ENCODE measurements at places on chromosomes 2 and 18.

GRCh38 chr2:28247290-28247689 lies 145.4 kb upstream of the FOSL2 start:
- DNase-seq, result peak; percentile 44

DNA sequence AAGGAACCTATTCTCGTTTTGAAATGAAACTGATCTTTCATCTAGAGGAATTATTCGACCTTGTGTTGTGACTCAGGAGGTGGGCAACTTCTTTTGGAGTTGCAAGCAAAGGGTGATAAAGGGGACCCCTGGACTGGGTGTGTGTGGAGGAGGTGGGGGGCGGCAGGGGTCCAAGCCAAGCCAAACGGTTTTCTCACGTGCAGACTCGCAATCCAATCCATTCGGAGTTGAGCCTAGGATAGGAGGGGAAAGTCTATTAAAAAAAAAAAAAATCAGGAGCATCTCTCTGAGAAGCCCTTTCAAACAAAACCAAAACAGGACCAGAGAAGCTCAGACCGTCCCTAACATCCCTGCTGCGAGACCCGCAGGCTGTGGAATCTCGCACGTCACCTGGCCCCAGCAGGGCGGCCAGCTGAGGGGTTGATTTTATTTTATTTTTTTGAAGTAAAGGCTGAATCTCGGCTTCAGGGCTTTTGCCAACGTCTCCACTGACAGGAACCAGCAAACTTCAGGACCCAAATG lies 3.7 kb upstream of the ZEB2 start:
- DNase-seq, result no peak

- peak; percentile 78 for DNase-seq
Measured at GRCh38 chr2:43084699-43085091, 141.7 kb downstream of the ZFP36L2 start.

DNA sequence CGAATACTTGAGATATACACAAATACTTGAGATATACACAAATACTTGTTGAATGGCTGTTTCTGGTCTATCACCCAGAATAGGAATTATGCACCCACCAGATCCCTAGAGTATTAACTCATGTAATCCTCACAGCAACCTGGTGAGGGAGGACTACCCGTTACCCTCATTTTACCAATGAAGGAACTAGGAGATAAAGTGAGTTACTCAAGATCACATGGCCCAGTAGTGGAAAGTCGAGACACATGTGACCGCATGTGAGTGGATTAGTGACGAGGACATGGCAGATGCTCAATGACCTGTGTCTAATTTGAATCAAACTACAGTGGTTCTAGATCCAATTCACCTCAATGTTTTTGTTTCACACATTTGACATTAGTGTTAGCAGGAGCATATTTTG lies 2.4 kb downstream of the MOGAT1 start:
- no peak for DNase-seq

DNA sequence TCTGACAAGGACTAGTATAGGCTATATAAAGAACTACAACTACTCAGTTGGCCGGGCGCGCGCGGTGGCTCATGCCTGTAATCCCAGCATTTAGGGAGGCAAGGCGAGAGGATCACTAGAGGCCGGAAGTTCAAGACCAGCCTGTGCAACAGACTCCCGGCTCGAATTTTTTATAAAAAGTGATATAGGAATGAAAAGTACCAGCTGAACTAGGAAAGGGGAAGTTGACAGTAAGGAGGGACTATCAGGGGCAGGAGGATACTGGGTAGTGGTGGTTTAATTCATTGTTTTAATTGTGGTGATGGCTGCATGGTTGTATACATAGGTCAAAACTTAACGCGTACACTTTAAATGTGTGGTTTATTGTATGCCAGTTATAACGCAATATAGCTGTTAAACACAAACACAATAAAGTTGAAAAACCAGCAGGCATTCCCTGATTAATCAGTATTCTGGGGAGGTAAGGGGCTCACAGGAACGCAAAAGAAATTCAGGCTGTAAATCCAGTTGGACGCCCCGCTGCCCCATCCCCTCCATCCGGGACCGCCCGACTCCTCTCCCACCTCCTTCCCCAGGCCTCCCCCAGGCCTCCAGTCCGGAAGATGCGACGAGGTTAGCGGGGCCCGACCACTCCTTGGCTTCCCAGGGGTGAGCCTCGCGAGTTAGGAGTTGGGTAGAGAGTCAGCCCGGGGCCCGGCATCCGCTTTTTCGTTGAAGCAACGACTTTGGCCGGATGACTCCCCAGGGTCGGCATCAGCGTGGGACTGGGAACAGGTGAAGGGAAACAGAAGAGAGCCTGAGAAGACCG lies 746 bp upstream of the POLR1B start:
- DNase-seq, result peak; percentile 70

DNA sequence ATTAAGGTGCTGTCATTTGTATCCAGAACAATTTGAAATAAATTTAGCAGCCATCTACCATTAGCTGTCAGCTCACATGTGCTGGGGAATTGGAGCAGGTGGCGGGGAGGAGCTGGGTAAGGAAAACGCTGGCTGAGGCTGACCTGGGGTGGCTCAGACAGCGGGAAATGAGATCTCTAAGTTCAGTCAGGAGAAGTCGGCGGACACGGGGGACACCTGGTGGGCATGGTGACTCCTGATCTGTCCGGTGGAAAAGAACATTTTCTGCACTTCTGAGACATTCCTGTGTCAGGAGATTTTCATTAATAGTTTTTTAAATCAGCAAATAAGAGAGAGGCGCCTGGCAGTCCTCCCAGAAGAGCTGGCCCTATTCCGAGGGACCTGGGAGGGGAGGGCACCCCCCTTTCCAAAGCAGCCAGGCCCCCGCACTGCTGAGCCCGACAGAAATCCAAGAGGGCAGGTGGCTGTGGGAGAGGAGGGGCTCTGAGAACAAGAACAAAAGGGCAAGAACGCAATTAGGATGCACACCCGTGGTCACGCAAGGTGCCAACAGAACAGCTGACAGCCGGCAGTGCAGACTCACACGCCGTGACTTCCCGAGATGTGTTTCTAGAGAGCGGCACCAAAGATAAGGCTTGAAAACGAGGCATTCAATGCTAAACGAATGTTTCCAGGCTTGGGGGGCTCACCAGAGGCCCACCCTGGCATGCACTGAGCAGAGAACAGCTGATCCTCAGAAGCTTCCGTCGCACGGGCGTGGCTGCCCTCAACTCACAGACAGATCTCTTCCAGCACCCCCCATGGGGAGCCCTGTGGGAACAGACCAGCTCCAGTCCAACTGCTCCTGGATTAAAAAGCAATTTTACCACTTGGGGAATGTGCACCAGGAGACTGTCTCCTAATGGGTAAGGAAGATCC lies 26.4 kb downstream of the SLC66A2 start:
- DNase-seq, result no peak

DNA sequence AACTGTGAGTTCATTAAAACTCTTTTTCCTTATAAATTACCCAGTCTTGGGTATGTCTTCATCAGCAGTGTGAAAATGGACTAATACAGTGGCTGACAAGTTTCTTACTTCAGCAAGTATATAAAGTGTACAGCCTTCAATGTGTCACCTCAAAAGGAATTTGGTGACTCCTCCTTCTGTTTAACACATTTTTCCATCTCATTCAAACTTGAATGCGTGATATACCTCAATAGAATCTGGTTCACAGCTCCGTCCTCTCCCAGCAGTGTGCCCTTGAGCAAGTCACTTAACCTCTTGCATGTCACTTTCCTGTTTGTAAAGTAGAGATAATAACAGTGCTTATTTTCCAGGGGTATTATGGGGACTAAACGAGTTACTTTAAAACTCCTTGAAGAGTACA lies 159.6 kb downstream of the CCBE1 start:
- no peak for DNase-seq

DNA sequence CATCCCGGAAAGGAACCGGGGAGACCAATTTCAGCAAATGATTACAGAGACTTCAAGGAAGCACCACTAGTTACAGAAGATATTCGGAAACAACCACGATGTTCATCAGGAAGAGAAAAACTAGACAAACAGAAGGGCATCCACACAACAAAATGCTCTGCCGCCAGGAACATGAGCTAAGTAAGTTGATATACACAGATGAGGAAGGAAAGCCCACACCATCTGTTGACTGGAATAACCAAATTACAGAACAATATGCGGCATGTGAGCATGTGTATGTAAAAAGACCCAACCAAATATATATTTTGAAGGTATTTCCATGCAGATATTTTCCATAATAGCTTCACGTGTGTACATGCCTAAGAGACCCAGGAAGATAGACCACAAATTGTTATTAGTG lies 47.0 kb downstream of the ACKR3 start:
- DNase-seq, result no peak

DNA sequence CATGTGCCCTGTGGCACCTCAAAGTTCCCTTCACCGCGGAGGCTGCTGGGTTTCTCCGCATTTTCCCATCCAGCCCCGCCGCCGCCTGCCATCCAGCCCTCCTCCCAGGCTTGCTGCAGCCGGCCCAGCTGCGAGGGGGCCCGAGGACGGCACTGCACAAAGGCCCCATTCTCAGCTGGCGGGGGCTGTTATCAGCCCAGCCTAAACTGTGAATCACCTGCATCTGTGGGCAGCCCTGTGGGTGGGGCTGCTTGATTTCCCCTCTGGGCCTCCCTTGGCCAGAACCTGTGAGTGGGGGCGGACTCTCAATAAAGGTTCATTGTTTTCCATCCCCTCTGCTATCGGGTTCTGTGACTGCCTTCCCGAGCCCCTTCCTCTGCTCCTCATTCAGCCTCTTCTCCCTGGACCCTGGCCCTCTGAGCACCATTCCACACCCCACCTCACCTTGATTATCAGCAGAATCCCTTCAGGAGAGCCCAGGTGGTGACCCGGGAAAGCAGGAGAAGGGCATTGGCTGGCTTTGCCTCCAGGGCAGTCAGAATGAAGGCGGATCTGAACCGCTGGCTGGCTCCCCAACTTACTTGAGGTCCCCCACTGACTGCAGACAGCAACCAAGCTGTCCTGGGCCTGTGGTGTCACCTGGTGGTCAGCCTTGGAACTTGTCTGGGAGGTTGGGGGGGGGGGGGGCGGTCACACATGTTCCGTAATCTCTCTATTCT lies 204.5 kb downstream of the ZFP36L2 start:
- DNase-seq, result no peak

DNA sequence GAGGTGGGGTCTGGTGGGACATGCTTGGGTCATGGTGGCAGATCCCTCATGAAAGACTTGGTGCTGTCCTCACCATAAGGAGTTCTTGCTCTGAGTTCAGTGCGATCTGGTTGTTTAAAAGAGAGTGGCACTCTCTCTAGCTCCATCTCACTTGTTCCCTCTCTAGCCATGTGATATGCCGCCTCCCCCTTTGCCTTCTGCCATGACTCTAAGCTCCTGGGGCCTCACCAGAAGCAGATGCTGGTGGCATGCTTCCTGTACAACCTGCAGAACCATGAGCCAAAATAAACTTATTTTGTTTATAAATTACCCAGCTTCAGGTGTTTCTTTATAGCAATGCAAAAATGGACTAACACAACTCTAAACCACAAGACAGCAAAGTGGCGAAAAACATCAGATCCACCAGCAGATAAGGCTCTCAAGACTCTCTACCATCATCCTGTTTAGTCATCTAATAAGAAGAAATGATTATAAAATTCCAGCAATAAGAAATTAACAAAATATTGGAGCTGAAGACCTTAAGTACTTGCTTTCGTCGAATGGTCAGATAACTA lies 75.5 kb downstream of the OLA1 start:
- no peak for DNase-seq

DNA sequence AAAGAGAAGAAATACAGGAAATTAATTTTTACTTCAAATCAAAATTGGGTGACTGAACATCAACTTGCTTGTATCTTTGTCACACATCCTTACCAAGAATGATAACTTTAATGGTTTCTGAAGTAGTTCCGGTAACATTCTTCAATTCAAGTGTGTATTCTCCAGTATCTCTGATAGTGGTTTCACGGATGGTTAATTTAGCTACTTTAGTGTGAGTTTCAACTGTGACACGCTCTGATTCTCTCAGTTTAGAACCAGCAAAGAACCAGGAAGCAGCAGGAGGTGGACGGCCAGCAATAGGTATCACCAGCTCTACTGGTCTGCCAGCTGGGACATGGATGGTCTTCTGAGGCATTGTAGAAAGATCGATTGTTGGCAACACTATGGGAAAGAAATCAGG lies 62.3 kb downstream of the PLEKHA3 start:
- DNase-seq, result no peak

- no peak for DNase-seq
Measured at GRCh38 chr2:127355407-127356008, 32.3 kb downstream of the MAP3K2 start.

DNA sequence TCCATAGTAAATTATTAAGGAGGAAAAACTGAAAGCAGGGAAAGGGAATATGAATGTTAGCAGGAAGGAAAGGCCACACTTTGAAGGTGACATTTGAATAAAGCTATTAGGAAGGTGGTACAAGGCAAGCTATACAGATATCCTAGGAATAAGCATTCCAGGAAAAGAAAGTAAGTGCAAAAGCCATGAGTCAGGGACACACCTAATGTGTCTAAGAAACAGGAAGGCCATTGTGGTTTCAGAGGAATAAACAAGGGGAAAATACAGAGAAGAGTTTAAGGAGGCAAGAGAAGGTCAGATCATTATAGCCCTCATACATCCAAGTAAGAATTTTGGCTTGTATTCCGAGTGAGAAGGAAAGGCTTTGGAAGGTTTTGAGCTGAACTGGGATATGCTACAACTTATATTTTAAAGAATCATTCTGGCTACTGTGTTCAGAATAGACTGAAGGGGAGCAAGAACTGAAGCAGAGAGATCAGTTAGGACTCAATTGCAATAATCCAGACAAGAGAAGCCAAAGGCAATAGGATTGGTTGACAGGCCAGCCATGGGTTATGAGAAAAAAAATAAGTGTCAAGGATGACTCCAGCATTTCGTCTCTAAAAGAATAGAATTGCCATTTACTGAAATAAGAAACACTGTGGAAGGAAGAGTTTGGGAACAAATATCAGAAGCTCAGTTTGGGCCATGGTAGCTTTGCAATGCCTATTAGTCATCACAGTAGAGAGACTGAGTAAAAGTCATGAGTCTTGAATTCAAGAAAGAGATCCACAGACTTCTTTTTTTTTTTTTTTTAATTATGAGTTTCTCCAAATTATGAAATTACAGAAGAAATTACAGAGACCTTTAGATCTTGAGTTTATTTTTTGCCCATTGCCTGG lies 11.3 kb downstream of the RAD51AP2 start:
- no peak for DNase-seq

GRCh38 chr18:78564518-78564917 lies 415.1 kb upstream of the SALL3 start:
- DNase-seq, result no peak

- DNase-seq, result peak; percentile 46
Measured at GRCh38 chr2:167177196-167177595, 288.9 kb downstream of the XIRP2 start.

- DNase-seq, result no peak
Measured at GRCh38 chr18:63514888-63515678, 27.1 kb upstream of the SERPINB12 start.

DNA sequence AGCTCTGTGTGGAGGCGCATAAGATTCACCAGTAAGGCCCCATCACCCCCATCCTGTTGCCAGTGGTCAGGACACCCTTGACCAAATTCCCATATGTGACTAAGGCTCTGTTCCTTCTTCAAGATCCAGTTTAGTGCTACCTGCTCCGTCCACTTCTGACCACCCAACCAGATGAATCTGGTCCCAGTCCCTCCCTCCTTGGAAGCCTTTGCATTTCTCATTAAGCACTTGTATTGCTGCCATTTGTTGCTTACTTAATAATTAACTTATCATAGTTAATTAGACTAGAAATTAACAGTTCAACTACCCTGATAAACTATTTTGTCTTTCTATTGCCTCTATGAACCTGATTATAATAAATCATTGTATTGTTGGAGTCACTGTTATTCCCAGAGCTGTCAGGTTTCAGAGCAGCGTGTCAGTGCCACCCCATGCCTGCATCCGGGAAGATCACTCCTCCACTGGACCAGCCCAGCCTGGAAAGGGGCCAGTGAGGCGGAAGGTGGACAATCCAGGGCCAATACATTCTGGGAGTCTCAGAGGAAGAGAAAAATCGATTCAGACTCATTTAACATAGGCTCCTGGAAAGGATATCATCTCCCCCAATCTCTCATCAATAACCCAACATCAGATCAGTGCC lies 9.5 kb upstream of the NAT8 start:
- no peak for DNase-seq
